ENCODE measurements at places on chromosomes 12 and 14. TPM values are rescaled to one million over a fixed set of nuclear protein-coding genes. Genes with fewer than 3 reads are reported as not detected.
A peak's percentile ranks its signal among the peaks of the same experiment; 100 is the strongest.

Gene GPR137C
- total RNA-seq: 6.7 TPM

Gene AICDA
- total RNA-seq: 0.10 TPM

Gene TSPAN11
- total RNA-seq: 9.3 TPM

- no peak overlapping the region for H3K27ac ChIP-seq
- peaks cover 8% of the 10 kb centered on the region for H3K36me3 ChIP-seq
- DNase-seq: peak; percentile 50
- H3K27me3 ChIP-seq: no peaks in the 10 kb centered on the region
These were observed 6.9 kb downstream of the MLH3 start for GRCh38 chr14:75044322-75044721.

DNA sequence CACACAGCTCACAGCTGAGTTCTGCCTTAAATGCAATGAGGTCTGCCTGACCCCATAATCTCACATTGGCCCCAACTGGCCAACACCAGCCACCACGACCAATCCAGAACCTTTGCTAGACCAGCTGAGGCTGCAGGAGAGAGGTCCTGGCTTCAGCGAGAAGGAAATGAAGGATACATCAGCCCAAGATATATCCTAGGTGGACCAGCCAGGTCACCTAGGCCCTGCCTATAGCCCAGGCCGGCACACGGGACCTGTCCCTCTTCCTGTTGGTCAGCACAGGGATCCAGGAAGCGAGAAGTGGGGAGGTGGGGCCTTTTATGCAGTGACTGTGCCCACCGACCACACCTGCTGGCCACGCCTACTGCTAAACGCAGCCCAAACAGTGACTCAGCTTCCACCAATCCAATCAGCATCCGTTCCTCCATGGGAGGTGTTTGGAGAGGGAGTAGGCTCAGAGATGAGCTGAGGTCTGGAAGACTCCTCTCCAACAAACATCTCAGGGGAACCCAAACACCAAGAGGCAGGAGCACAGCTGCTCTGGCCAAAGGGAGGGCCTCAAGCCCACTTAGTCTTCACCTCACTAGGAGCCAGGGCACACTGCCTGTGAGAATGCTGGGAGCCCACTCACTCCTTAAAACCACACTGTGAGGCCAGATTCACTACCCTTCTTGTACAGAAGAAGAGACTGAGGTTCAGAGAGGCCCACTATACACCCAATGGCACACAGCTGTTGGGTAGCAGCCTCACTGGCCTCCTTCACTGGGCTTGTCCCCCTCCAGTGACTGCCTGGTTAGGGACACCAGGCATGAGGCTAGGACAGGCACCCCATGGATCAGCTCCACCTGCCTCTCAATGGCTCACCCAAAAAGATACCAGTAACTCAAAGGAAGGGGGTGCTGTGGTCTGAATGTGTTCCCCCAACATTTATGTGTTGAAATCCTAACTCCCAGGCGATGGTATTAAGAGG, 51.3 kb upstream of the PPP2R5C start:
- peaks cover 26% of the 10 kb centered on the region for H3K4me1 ChIP-seq
- H3K27me3 ChIP-seq: peaks cover 12% of the 10 kb centered on the region
- H3K27ac ChIP-seq: no peak overlapping the region
- no peak for DNase-seq
- no peaks in the 10 kb centered on the region for H3K36me3 ChIP-seq
- H3K4me3 ChIP-seq: no peak overlapping the region

GRCh38 chr14:34699873-34700621, 14.3 kb downstream of the CFL2 start:
- no peaks in the 10 kb centered on the region for H3K36me3 ChIP-seq
- no peak for DNase-seq
- H3K27ac ChIP-seq: no peak overlapping the region

- no peaks in the 10 kb centered on the region for H3K4me1 ChIP-seq
- H3K4me3 ChIP-seq: no peak overlapping the region
- no peak for DNase-seq
- no peak overlapping the region for H3K27ac ChIP-seq
- H3K36me3 ChIP-seq: no peaks in the 10 kb centered on the region
- no peaks in the 10 kb centered on the region for H3K27me3 ChIP-seq
These were observed 272.8 kb downstream of the PDZRN4 start for GRCh38 chr12:41460906-41461305.

GRCh38 chr14:102667703-102668102, 75.3 kb downstream of the RCOR1 start:
- no peak for DNase-seq
- H3K36me3 ChIP-seq: no peaks in the 10 kb centered on the region
- H3K27ac ChIP-seq: no peak overlapping the region

DNA sequence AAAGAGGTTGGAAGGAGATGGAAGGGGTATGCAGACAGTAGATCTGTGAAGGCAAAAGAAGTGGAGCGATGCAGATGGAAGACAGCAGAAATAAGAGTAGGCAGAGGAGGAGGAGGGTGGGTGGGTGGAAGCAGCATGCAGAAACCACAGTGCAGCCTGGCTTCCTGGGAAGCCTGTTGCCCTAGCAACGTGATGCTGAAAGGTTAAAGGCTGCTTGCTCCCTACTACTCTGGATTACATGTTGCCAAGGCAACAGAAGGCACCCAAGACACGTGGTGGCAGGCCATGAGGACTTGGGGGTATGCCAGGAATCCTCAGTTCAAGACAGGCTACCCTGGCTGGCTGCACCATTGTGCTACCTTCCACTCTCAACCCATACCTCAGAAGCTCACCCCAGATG, 129.6 kb downstream of the GRIN2B start:
- H3K27ac ChIP-seq: no peak overlapping the region
- no peaks in the 10 kb centered on the region for H3K36me3 ChIP-seq
- DNase-seq: no peak

DNA sequence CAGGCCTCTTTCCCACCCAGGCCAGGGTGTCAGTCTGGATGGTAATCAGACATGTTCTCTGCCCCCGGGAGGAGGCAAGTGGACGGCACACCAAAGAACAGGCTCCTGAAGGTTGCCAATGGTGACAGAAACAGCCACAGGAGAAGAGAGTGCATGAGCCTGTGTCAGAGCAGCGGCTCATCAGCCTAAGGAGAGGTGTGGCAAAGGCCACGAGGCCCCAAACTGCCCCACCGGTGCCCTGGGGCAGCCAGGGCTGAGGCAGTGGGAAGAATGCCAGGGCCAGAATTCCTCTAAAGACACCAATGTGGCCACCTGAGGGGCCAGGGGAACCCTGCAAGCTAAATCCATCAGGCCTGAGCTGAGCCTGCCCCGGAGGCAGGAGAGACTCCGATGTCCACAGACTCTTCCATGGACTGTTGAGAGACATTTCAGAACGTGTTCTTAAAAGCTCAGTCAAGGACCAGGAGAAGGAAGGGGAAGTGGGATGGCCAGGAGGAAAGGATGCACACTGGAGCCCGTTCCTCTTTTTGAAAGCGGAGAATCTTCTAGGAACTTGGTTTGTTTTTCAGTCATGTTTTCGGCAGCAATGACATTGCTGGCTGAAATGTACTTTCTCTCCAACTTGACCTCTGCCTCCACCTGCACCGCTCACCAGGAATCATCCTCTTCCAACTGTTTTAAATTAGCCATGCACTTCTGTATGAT, 176.3 kb upstream of the FKBP4 start:
- H3K27me3 ChIP-seq: no peaks in the 10 kb centered on the region
- peaks cover 42% of the 10 kb centered on the region for H3K36me3 ChIP-seq
- H3K27ac ChIP-seq: no peak overlapping the region
- peaks cover 18% of the 10 kb centered on the region for H3K4me1 ChIP-seq
- H3K4me3 ChIP-seq: no peak overlapping the region
- DNase-seq: no peak

- H3K4me3 ChIP-seq: no peak overlapping the region
- H3K36me3 ChIP-seq: peaks cover 47% of the 10 kb centered on the region
- no peaks in the 10 kb centered on the region for H3K27me3 ChIP-seq
These were observed 26.4 kb downstream of the CLSTN3 start for GRCh38 chr12:7156259-7157197.

GRCh38 chr12:115423546-115423987, 739.6 kb upstream of the TBX3 start:
- no peak overlapping the region for H3K27ac ChIP-seq
- no peaks in the 10 kb centered on the region for H3K36me3 ChIP-seq
- H3K4me3 ChIP-seq: no peak overlapping the region
- peaks cover 3% of the 10 kb centered on the region for H3K4me1 ChIP-seq

GRCh38 chr12:76717314-76717713, 46.6 kb upstream of the ZDHHC17 start:
- no peak overlapping the region for H3K4me3 ChIP-seq
- H3K27me3 ChIP-seq: no peaks in the 10 kb centered on the region
- H3K36me3 ChIP-seq: no peaks in the 10 kb centered on the region
- peaks cover 4% of the 10 kb centered on the region for H3K4me1 ChIP-seq
